Bronchial epithelial cell (primary cell): ENCODE measurements at places on chromosomes 13 and 19.

- no peak for DNase-seq
These were observed 38.7 kb downstream of the SLC7A1 start for GRCh38 chr13:29556742-29557141.

GRCh38 chr13:21799671-21800070 is 128.8 kb downstream of the FGF9 start:
- no peak for DNase-seq

DNA sequence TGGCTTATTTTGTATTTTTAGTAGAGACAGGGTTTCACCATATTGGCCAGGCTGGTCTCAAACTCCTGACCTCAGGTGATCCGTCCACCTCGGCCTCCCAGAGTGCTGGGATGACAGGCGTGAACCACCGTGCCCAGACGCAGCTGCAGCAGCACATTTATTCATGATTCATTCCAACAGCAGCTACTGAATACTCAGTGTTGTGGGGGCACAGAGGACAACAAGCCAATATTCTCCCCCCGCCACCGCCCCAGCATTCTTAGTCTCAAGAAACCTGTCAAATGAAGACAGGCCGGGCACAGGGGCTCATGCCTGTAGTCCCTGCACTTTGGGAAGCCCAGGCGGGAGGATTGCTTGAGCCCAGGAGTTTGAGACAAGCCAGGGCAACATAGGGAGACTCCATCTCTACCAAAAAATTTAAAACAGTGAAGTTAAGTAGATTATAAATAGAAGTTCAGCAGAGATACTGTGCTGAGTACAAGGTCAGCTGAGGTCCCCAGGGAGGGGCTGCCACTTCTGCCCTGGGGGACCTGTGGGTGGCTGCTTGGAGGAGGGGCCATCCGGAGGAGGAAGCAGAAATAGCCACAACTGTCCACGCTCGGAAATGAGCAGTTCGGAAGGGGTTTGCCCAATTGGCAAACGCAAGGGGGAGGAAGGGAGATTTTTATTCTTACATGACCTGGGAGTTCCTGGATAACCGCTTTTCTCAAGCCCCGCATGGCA is 4.3 kb downstream of the DOT1L start:
- no peak for DNase-seq

DNA sequence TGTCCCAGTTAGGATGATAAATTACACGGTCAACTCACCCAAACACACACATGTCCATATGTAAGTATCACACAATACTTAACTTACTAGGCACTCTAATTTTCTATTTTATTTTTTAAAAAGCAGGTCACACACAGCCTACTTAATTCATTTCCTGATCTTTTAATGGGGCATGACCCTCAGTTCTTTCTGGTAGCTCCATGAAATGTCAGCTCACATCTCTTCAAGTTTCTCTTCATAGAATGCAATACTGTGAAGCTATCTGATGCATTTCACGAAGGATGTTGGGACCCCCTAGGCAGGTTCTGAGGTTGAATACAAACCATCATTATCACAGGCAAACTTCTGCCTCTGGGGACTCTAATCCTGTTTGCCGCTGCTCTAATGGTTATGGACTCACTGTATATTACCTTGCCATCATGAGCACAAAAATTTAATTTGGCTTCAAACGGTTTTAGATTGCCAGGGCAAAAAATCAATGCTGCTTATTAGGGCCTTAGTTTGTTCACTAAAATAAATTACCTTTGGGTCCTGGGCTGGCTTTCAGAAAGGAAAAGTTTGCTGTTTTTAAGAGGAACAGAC is 16.1 kb upstream of the DHRS12 start:
- no peak for DNase-seq

- no peak for DNase-seq
These were observed 824 bp downstream of the TSEN34 start for GRCh38 chr19:54191811-54192453.

- no peak for DNase-seq
These were observed 12.7 kb upstream of the KL start for GRCh38 chr13:33003458-33004019.

DNA sequence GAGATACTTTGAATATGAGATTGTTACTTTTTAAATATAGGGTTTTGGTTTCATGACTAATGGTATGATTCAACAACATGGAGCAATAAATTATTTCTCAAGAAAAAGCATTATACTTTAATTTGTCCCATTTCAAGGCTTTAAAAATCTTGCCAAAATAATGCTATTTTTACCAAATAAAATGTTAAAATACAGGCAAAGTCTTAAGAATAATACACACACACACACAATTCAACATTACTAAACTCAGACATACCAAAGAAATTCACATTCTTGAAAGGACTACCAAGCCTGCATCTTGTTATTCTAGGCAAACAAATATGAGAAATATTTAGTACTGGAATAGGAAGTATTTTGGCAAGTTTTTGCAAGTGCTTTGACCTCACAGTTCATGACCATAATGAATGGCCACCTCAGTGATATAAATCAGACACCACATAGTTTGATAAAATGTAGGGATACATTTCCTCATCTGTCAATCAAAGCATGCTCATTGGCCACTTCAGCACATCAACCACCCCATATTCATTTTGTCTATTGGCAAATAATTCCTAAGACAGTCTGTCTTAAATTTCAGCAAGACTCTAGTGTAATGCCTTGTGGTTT is 107.2 kb downstream of the NALCN start:
- DNase-seq, result peak; percentile 44

DNA sequence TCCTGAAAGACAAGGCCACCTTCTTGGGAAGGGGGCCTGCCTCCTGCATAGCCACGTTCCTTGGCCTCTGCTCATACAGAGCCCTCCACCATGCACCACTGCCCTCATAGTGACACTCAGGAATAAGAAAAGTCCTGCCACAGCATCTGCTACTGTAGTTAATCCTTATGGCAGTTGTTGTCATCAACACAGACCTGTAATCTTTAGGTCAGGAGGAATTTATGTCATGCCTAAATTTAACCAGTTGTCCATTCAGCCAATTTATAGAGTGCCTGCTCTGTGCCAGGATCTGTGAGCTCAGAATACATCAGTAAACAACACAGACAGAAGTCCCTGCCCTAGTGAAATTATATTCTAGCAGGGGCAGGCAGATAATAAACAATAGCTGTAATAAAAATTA is 44.4 kb downstream of the FAM124A start:
- no peak for DNase-seq

GRCh38 chr19:30997222-30997621 is 352.0 kb downstream of the TSHZ3 start:
- no peak for DNase-seq

DNA sequence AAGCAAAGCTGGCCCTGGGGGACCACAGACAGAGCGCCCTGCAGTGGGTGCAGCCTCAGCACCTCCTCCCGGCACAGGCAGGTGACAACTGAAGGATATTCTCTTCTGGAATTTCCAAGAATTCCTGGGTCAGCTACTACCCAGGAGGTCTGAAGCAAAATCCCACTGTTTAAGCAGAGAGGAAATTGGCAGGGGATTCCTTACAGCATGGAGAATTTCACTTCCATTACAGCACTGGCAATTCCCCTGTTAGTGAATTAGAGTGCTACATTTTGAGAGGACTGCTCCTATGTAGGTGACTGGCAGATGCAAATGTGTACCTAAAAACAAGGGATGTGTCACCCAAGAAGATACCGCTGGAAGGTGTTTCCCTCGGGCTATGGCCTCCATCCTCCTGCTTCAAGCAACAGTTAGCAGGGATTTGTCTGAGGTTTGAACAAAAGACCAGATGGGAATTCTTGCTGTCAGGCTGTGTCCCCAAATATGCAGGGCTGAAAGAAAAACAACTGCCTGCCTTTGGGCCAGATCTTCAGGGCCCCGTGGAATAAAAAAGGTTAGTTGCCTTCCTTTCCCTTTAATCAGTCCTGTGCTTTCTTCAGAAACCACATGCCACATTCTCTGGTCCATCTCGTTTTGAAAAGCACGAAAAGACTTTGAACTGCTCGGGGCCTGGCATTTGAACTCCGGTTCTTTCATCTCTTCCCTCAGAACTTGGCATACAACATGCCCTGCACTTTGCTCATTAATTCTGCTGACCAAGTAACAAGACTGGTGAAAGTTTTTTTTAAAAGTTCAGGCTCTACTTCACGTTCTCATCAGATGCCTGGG is 296.4 kb downstream of the DNAJC15 start:
- no peak for DNase-seq

DNA sequence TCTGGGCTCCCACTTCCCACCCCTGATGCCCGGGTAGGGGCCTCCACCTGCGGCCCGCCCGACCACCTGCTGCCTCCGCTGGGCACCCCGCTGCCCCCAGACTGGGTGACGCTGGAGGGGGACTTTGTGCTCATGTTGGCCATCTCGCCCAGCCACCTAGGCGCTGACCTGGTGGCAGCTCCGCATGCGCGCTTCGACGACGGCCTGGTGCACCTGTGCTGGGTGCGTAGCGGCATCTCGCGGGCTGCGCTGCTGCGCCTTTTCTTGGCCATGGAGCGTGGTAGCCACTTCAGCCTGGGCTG is 7.9 kb downstream of the DBP start:
- DNase-seq, result no peak

- DNase-seq, result peak; percentile 15
These were observed 94.3 kb upstream of the NBEA start for GRCh38 chr13:34847766-34848165.

DNA sequence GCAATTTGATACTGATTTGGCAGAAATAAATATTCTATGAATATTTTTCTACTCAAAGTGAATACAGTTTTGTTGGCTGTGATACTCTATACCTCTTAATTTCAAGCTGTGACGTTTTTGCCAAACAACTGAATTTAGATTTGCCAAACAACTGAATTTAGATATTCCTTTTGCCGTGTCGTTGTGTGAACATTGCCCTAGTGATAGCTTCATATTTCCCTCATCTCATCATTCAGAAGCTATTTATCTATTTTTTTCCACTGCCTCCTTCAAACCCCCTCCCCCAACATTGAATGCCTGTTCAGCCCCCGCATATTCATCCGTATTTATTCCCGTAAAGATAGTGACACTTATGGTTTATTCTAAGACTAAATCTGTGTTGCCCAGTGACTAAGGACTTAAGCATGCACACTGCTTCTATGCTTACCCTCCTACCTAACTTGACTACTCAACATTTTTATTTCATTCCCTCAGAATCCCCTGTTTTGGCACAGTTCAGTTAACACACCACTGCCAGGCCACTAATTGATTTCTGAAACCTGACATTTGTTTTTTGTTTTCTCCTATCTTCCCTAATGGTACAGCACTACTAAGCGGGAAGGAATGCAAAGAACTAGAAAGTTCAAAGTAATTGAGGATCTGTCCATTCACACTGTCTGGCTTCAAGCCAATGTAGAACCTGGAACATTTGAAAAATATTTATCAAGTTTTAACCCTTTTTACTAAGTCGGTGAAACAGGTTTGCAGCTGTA is 2.8 kb upstream of the KLF5 start:
- peak; percentile 85 for DNase-seq

GRCh38 chr13:47826471-47826870 is 174.6 kb downstream of the SUCLA2 start:
- no peak for DNase-seq

- no peak for DNase-seq
These were observed 135.9 kb downstream of the ENOX1 start for GRCh38 chr13:43650882-43651281.

DNA sequence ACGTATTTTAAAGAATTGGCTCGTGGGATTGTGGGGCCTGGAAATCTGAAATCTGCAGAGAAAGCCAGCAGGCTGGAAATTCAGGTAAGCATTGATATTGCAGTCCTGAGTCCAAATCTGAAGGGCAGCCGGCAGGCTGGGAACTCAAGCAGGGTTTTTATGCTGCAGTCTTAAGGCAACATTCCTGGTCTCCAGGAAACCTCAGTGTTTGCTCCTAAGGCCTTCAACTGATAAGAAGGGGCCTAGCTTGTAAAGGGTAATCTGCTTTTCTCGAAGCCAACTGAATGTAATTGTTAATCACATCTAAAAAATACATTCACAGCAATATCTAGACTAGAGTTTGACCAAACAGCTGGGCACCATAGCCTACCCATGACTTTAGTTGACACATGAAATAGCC is 154.4 kb downstream of the EFNB2 start:
- DNase-seq, result no peak

DNA sequence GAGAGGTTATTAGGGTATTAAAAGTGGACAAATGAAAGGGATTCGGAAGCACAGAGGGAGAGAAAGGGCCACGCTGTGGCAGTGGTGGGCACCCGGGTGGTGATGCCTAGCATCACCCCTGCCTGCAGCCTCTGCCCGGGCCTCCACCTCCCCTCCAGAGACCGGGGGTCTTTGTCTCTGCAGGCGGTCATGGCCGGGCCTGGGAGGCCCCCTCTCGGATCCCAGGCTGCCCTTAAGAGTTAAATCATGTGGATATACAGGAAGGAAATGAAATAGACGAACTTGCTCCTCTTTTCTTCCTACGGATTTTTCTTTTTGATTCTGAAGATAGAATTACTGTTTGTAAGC is 319.6 kb downstream of the ZNF536 start:
- no peak for DNase-seq

DNA sequence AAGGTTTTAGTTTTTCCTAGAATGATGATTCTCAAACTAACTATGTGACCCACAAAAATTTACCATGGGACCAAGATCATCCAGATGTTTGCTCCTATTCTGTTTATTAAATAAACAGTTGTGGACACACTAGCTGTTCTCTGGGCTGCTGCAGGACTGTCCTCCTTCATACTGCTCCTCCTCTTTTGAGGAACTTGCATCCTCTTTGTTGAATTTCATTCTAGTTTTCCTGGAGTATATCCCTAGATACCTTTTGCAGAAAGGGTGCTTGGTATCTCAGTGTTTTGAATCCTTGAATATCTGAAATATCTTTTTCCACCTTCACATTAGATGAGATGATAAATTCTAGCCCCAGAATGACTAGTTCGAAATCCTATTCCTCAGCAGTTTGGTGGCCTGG is 24.1 kb downstream of the VASP start:
- DNase-seq, result no peak

GRCh38 chr19:44476559-44477408 is 23.5 kb downstream of the ZNF180 start:
- peak; percentile 12 for DNase-seq

- DNase-seq, result no peak
These were observed 999 bp upstream of the ZNF264 start for GRCh38 chr19:57190301-57190700.

DNA sequence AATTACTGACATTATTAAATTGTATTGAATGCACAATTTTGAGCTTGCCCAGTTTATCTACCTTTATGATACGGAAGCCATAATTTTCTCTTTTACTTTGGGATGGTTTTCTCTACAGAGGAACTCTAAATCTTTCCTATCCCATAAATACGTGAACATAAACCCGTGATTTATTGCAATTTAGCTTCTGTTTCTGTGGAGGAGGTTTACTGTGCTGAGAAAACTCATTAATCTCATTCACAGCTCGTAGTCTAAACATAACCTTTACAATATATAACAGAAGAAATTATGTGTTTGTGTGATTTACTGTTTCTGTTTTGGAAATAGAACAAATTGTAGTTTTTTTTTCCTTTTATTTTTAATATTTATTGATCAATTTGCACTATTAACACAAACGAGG is 207.1 kb upstream of the PCDH9 start:
- DNase-seq, result no peak
